ENCODE measurements at places on chromosomes 11 and 22.

- no peak for DNase-seq
Observed at GRCh38 chr22:46052801-46053562, 76.0 kb upstream of the WNT7B start.

DNA sequence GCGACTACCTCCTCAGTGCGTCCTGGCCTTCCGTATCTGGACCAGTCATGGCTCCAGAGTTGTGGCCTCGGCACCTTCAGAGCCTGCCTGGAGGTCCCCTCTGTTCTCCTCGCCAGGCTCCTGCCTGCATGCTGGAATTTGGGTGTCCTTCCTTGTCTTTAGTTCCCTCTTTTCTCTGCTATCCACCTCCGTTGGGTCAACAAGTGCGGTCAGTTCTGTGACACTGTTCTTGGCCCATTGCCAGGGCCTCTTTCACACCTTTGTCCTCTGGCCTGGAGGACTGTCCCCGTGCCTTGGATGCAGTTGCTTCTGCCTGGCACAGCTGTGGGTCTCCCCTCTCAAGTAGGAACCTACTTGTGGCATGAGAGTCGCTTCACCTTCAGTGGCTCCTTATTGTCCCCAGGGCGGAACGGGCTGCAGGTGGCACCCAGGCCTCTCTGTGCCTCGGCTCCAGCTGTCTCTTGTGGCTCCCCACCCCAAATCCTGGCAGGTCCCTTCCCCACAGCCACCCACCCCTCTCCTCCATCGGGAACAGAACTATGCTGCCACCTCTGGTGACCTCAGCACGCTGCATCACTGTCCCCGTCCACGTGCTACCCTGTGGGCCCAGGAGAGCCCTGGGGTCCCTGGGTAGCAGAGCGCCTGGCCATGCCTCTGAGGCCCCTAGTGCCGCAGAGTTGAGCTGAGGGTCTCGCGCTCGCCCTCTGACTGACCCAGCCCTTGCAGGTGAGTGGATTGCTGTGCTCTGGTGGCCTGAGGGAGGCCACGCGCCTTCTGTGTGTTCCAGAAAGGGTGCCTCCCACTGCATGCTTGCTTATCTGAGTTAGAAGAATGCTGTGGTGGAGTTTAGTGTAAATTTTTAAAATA lies 4.7 kb downstream of the DGCR8 start:
- no peak for DNase-seq

DNA sequence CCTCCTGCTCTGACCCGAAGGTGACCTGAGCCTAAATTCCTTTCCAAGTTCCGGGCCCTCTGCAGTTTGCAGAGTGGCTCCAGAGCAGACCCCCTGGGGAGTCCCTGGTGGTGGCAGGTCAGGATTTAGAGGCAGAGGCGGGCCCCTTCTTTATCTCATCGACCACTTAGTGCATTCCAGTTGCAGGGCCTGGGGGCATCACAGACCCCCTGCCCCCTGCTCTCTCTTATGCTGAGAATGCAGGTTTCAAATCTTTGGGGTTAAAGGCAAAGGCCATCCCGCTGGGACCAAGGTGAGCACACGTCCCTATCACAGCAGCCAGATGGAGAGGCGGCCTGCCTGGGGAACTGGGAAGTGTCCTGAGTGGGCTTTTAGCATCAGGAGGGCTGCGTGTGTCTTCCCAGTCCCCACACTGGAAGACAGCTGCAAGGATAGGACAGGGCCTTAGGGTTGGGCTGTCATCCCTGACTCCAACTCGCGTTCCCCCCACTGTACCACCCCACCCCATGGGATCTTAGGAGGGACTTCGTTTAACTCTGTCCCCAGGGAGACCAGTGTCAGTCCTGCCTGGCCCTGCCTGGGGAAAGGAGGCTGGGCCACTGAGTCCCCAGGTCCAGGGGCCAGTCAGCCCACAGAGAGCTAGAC lies 11.3 kb downstream of the DERL3 start:
- no peak for DNase-seq

- DNase-seq = no peak
Observed at GRCh38 chr11:117579161-117579560, 217.9 kb downstream of the DSCAML1 start.

GRCh38 chr22:26445577-26446275 lies 16.7 kb downstream of the ASPHD2 start:
- no peak for DNase-seq

DNA sequence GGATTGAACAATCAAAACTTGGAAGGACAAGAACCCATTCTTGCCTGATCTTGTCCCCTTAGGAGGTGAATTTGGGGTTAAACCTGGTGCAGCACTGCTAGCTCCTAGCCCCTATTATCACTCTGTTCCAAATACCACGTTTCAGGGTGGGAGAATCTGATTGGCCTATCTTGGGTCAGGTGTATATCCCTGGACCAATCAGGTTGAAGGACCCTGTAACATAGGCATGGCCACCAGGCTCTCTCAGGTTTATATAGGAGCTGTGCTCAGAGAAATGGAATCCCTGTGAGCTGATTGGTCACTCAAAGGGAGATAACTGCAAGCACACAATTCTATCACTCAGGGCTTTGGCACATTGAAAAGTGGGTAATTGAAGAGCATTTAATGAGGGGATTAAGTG lies 26.6 kb upstream of the AMPD3 start:
- no peak for DNase-seq

DNA sequence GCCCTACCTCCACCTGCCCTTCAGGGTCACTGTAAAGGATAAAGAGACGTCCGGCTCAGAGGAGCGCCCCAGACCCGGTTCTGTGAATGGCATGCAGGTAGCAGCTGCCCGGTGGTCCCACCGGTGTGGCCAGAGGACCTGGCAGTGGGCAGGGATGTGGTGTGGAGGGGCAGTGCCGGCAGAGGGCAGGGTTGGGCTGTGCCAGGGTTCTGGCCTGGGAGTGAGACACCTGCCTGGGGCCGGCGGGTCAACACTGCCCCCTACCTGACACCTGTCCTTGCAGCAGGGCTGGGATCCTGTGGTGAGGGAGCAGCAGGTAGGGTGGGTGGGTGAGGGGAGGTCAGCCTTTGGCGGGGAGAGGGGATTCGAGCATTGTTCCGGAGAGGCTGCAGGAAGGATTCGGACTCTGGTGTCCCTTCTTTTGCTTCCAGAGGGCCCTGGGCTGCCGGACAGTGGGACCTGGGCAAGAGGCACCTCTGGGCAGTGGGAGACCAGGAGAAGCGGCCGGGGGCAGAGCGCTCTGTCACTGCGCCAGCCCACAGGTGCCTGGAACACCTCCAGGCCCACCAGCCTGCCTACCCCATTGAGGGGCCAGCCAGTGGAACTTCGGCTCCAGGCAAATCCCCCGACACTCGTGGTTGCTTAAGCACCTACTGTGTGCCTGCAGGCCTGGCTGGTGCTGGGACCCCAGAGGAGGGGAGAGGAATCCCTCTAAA lies 1.6 kb upstream of the PHLDA2 start:
- no peak for DNase-seq

GRCh38 chr11:8023831-8024555 lies 36.9 kb downstream of the EIF3F start:
- DNase-seq = no peak
